ENCODE measurements at places on chromosomes 7 and 10.

- DNase-seq: no peak
Observed at GRCh38 chr10:74072503-74072902, 74.6 kb downstream of the VCL start.

DNA sequence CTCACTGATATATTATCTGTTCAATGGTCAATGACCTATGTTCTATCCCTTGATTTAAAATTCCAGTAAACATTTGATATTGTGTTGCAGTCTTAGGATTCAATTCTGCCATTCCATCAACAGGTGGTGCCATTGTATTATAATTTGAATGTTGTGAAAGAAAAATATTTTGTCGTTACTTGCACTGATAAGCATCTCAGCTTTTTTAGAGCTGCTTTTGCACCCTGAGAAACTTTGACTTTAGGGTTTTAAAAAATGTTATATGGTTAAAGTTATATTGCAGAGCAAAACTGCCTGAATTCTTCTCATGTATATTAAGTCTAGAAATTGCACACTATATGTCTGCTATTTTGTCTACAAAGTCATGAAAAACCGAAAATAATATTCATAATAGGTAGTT lies 18.8 kb upstream of the MINDY3 start:
- DNase-seq: no peak

- DNase-seq: no peak
Observed at GRCh38 chr10:71222601-71223346, 10.4 kb downstream of the UNC5B start.

- DNase-seq: no peak
Observed at GRCh38 chr7:128827971-128828711, 2.1 kb upstream of the FLNC start.

- DNase-seq: no peak
Observed at GRCh38 chr10:85926986-85927385, 439.6 kb downstream of the GRID1 start.

GRCh38 chr10:15515202-15515601 lies 144.1 kb upstream of the FAM171A1 start:
- DNase-seq: no peak

DNA sequence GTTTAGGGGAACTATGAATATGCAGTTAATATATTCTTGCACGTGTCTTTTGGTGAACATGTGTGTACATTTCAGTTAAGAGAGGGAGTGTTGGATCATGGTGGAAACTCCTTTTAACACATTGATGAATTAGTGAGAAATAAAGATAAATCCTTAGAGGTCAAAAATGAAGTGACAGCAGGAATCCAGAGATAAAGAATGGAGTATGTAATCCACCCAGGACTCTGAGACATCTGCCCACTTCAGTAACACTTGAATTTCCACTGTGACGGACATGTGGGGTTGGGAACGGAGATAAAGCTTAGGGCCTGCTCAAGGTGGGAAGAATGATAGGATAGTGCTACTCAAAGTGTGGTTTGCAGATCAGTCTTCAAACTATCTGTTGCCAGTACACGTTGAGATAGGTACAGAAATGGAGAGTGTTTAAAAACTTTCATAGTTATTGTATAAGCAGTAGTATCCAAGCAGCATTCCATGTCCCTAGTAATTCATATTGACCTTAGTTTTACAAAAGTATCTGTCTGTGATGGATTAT lies 6.6 kb upstream of the RELN start:
- no peak for DNase-seq

- no peak for DNase-seq
Observed at GRCh38 chr10:125824736-125825135, 1.4 kb downstream of the BCCIP start.

GRCh38 chr10:109037978-109038377 lies 885.3 kb downstream of the XPNPEP1 start:
- DNase-seq: no peak

GRCh38 chr7:104983578-104984539 lies 30.1 kb upstream of the KMT2E start:
- peak; percentile 41 for DNase-seq

DNA sequence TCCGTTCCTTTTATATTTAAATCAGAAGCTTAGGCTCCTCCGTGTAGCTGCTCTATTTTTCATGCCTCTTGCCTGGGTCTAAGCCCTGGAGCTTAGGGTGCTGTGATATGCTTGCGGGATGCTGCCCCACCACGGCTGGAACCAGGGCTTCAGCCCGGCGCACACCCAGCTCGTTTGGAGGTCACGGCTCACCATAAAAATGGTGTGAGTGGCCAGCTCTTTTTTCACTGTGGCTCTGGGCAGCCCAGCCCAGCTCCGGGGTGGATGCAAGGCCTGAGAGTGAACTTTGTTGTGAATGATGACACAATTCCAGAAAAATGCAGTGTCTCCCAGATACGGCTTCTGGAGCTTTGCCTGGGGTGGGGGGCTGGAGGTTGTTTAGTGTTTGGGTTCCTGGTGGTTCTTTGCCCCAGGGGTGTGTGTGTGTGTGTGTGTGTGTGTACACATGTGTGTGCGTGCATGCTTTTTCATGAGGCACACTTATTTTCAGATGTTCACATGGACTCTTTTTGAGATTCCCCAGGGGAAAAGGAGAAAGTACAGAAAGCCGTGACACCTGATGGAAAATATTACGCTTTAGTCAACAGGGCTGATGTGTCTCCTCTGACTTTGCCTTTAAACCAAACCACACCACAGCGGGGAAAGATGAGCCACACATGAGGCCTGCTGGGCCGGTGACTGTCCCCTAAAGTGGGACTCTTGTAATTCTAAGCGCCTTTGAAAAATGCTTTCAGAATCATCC lies 46.2 kb downstream of the GRK5 start:
- no peak for DNase-seq

DNA sequence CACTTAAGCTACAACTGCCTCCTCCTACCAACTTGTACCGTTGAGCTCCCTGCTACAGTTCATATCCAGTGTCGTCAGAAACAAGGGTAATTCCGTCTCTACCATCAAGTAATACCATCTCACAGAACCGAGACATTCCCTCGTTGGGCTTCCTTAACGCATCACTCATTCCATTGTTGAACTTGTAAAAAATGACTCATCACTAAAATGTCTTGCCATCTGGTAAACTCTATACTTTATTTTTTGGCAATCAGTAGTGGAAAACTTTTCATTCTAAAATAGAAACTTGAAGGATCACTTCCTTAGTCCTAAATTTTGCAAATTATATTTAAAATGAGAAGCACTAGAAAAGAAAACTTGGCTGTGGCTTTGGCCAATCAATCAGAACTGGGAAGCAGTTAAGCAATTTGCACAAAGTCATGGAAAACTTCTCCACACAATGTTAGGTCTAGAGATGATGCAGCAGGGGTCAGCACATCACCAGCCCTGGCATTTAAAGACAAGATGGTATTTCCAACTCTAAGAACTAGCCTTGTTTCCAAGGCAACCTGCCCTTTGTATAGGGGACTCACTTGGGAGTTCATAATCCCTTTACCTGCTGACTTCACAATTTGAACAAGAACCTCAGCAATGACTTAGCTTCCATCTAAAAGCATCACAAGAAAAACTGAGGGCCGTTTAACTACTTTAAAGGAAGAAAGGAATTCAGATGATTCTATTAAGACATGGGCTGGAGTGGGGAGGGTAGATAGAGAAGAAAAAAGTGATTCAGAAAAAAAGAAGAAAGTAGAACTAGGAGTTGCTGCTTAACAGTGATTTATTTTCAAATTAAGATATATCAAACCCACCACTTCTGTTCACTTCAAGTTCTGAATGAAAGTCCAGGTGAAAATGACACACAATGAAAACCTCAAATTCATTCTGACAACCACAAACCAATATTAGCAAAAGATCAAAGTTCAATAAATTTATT lies 288.1 kb downstream of the PARD3 start:
- no peak for DNase-seq

DNA sequence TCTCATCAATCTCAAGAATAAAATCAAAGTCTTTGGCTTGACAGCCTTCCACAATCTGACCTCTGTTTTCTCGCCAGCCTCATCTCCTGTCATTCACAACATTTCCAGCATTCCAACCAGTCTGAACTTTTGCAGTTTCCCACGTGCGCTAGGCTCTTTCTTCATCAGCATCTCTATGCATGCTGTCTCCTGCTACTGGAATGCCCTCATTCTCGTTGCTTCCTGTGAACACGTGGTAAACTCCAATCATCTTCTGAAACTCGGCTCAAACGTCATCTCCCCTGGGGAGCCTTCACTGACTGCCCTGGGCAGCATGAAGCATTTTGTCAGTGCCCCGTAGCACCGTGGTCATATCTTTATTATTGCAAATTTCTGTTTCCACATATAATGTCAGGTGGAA lies 12.2 kb upstream of the RSBN1L start:
- DNase-seq: no peak

DNA sequence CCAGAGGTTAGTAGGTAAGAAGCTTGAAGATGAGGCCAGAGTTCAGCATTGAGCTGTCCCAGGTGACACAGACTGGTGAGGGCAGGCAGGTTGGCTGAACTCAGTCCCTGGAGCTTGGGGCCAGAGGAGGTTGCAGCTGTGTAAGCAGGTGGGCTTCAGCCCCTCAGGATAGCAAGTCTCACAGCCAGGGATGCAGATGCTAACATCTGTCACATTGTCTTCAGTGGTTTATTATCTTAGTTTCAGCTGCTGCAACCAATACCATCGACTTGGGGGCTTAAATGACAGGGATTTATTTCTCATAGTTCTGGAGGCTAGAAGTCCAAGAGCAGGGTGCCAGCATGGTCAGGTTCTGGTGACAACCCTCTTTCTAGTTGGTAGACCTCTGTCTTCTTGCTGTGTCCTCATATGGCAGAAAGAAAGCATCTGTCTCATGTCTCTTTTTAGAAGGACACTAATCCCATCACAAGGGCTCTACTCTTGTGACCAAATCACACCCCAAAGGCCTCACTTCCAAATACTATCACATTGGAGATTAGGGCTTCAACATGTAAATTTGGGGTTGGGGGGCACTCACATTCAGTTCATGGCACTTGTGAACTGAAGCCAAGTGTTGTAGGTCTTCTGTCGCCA lies 146.2 kb downstream of the KIAA1217 start:
- DNase-seq: no peak

GRCh38 chr7:75880242-75880641 lies 1.4 kb downstream of the RHBDD2 start:
- no peak for DNase-seq

DNA sequence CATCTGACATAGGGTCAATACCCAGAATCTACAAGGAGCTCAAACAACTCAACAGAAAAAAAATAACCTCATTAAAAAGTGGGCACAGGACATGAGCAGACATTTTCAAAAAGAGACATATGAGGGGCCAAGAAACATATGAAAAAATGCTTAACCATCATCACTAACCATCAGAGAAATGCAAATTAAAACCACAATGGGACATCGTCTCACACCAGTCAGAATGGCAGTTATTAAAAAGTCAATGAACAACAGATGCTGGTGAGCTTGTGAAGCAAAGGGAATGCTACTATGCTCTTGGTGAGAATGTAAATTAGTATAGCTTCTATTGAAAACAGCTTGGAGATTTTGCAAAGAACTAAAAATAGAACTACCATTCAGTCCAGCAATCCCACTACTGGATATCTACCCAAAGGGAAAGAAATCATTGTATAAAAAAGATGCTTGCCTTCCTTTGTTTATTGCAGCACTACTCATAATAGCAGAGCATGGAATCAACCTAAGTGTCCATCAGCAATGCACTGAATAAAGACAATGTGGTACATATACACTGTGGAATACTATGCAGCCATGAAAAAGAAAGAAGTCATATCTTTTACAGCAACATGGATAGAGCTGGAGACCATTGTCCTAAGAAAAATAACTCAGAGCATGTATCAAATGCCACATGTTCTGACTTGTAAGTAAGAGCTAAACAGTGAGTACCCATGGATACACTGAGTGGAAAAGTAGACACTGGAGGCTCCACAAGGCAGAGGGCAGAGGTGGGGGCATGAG lies 139.8 kb downstream of the ADARB2 start:
- no peak for DNase-seq

GRCh38 chr7:148507787-148508186 lies 82.8 kb upstream of the C7orf33 start:
- DNase-seq: no peak

GRCh38 chr10:75099952-75100763 lies 11.3 kb upstream of the SAMD8 start:
- DNase-seq: peak; percentile 89

DNA sequence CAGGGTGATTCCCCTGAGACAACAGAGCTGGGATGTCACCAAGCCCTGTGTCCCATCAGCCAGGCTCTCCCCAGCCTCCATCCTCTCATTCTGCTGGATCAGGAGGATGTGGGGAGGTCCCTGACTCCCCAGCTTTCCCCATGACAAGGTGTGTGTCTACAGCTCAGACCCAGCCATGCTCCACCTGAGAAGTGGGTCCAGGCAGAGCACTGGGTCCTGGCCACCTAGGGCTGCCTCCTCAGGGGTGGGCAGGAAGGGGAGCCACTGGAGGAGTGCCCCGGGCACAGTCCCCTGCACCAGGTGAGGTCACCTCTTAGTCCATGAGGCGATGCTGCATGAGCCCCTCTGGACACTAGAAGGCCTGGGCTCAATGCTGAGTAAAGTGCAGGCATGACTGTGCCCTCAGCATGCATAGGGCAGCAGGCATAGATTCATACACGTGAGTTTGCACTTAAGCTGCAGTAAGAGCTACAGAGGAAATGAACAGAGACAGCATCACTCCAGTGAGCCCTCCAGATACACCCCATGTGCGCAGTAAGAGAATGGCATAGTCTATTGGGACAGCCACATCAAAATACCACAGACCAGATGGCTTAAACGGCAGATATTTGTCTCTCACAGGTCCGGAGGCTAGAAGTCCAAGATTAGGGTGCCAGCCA lies 48.3 kb downstream of the ALOX5 start:
- DNase-seq: no peak

GRCh38 chr7:130429019-130429418 lies 11.8 kb downstream of the CEP41 start:
- DNase-seq: no peak

- no peak for DNase-seq
Observed at GRCh38 chr7:51255536-51256208, 60.9 kb downstream of the COBL start.

DNA sequence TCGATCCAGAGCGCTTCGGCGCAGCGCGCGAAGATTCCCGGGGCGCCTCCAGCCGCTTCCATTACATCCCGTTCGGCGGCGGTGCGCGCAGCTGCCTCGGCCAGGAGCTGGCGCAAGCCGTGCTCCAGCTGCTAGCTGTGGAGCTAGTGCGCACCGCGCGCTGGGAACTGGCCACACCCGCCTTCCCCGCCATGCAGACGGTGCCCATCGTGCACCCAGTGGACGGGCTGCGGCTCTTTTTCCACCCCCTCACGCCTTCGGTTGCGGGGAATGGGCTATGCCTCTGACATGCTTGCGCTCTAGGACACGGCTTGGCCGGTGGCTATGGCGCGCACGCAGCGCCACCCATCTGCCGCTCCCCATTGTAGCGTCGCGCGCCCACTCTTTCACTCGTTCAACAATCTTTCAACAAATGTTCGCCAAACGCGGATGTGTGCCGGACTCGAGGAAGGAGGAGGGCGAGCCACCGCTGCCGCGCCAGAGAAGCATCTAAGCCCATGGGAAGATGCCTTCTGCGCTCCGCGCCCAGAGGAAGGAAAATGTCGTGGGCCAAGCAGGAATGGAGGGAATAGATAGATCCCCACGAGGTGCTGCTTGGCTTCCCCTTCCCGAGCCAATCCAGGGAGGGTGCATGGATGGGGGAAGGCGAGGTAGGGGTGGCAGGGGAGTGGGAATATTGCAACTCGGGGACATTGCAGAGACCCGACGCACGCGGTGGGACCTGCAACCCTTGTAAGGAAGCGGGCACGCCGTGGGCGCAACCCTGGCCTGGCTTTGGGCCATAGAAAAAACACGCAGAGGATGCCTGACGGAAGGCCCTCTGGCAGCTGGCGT lies 5.1 kb upstream of the CYP26A1 start:
- no peak for DNase-seq
